ENCODE measurements at places on chromosomes 7 and 10. TPM values are rescaled to one million over a fixed set of nuclear protein-coding genes. Genes with fewer than 3 reads are reported as not detected.
A peak's percentile ranks its signal among the peaks of the same experiment; 100 is the strongest.

SPOCK2 gene
- 11.7 TPM for total RNA-seq

CALN1 gene
- not detected for total RNA-seq

KCNH2 gene
- total RNA-seq = 16.2 TPM

ELAPOR2 gene
- 28.1 TPM for total RNA-seq

DGKI gene
- total RNA-seq = not detected

SP8 gene
- not detected for total RNA-seq

ASZ1 gene
- not detected for total RNA-seq

MINDY4 gene
- total RNA-seq = 4.6 TPM

AKAP9 gene
- 262 TPM for total RNA-seq

TCAF2 gene
- total RNA-seq = 1.6 TPM

GRCh38 chr10:59805014-59805413, 51.8 kb upstream of the MRLN start:
- H3K27me3 ChIP-seq = no peaks in the 10 kb centered on the region
- DNase-seq = peak; percentile 67
- peaks cover 8% of the 10 kb centered on the region for H3K4me1 ChIP-seq
- no peak overlapping the region for H3K27ac ChIP-seq

DNA sequence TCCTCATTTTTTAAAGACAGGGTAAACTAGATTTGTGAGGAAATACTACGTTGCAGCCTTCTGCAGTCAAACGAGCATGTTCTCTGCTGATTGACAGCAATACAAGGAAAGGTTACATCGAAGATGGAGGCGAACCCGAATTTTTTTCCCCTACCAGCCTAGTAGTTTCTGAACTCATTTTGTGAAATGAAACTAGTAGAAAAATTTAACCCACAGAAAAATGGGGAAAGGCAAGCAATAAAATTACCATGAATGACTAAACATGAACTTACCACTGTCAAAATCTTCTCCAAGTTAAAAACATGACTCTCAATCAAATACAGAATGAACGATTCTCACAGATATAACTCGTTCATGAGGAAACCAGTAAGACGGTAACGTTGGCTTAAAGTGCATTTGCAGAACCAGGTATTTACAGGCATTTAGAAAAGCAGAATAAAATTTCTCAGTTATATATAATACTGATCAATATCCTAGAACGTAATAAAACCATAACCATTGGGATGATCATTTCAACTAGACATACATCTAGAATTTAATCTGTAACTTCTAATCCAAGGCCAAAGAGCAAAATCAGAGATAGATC, 73.9 kb downstream of the CELF2 start:
- DNase-seq = no peak
- H3K4me1 ChIP-seq = no peaks in the 10 kb centered on the region
- H3K27me3 ChIP-seq = no peaks in the 10 kb centered on the region
- no peak overlapping the region for H3K27ac ChIP-seq
- H3K4me3 ChIP-seq = no peak overlapping the region

DNA sequence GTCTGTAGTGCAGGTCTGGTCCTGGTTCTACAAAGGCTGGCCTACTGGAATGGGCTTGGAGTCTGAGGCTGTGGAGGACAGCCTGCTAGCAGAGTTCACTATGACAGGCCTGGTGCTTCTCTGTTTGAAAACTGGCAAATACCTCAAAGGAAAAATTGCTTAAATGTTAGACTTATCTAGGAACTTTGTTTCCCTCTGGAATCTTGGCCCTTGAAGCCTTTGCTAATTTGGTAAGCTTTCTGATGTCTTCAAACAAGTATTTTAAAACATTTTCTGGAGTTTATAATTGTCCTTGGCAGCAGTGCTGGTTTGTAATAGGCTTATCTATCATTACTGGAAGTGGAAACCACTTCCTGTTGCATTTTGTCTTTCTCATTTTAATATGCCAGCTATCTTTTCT, 139.7 kb downstream of the TMEM26 start:
- H3K4me3 ChIP-seq = no peak overlapping the region
- no peak for DNase-seq
- no peaks in the 10 kb centered on the region for H3K27me3 ChIP-seq
- no peak overlapping the region for H3K27ac ChIP-seq
- no peaks in the 10 kb centered on the region for H3K36me3 ChIP-seq

GRCh38 chr10:49242604-49243003, 54.4 kb upstream of the TMEM273 start:
- no peaks in the 10 kb centered on the region for H3K27me3 ChIP-seq
- no peak overlapping the region for H3K27ac ChIP-seq
- DNase-seq = no peak
- no peaks in the 10 kb centered on the region for H3K36me3 ChIP-seq
- no peak overlapping the region for H3K4me3 ChIP-seq

DNA sequence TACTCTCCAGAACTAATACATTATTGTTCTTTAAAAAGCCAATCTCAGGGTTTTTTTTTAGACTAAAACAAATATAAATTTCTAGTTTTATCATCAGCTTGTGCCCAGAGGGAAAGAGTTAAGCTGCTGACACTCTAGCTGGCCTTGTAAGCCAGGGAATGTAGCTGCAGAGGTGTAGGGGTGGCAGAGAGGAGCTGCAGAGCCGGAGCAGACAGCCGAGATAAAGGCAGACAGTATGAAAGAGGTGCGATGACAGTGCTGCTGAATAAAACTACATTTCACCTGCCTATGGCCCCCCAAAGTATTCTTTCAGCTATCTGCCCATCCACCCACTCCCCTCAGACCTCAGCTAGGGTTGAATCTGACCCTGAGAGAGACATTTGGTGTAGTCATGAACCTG, 653.7 kb upstream of the ZWINT start:
- H3K4me3 ChIP-seq = no peak overlapping the region
- DNase-seq = no peak
- H3K27me3 ChIP-seq = no peaks in the 10 kb centered on the region
- H3K4me1 ChIP-seq = no peaks in the 10 kb centered on the region

- H3K36me3 ChIP-seq = no peaks in the 10 kb centered on the region
- H3K4me1 ChIP-seq = peaks cover 7% of the 10 kb centered on the region
- H3K4me3 ChIP-seq = no peak overlapping the region
- no peaks in the 10 kb centered on the region for H3K27me3 ChIP-seq
- no peak overlapping the region for H3K27ac ChIP-seq
These were observed 269.2 kb downstream of the C7orf25 start for GRCh38 chr7:42642699-42643098.

DNA sequence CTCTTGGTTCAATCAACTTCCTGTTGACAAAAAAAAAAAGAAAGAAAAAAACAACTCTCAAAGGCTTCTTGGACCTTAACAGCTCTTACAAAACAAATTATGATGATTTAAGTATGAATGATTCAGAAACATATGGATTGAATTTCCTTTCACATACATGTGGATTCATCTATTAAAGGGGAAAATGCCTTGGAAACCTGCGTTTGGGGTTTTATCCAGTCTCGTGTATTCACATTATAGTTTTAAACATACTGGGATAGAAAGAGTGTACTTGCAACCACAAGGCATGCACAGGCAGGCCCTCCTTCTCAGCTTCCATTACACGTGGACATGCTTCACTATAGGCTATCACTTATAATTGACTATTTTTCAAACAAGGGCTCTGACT, 286.7 kb downstream of the INHBA start:
- H3K4me1 ChIP-seq = no peaks in the 10 kb centered on the region
- DNase-seq = no peak
- H3K27ac ChIP-seq = no peak overlapping the region
- H3K36me3 ChIP-seq = no peaks in the 10 kb centered on the region
- H3K27me3 ChIP-seq = no peaks in the 10 kb centered on the region
- no peak overlapping the region for H3K4me3 ChIP-seq

DNA sequence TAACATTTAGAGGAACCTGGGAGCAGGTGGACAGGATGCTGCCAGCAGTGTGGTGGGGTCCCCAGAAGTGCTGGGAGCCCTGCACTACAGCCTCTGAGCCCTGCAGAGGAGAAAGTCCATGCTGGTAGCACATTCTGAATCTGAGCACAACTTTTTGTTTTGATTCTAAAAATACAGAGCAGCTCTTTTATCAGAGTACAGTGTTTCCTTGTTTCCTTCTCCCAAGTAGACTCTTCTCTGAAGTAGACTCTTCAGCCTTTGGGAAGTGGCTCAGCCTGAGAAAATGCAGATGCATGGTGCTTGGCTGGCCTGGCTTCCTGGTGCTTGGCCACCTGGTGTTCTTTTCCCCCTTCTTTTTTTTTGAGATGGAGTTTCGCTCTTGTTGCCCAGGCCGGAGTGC, 9.1 kb downstream of the ADCY1 start:
- H3K27me3 ChIP-seq = peaks cover 5% of the 10 kb centered on the region
- no peak for DNase-seq
- no peaks in the 10 kb centered on the region for H3K4me1 ChIP-seq
- H3K4me3 ChIP-seq = no peak overlapping the region
- no peaks in the 10 kb centered on the region for H3K36me3 ChIP-seq
- no peak overlapping the region for H3K27ac ChIP-seq

DNA sequence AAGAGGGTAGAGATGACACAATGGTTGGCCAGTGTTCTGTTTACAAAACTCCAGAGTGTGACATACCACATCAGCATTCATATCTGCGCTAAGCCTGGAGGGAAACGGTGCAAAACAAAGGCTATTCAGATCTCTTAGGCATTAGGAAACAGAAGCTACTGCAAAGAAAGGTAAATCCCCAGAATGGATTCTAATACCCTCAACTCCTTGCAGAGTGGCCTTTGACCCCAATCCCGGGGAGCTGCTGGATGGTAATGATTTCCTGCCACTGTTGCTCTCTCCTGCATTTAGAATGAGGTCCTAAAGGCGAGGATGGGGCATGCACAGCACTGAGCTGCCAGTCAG, 65.2 kb downstream of the AOAH start:
- H3K4me1 ChIP-seq = peaks cover 4% of the 10 kb centered on the region
- no peak overlapping the region for H3K4me3 ChIP-seq
- H3K27ac ChIP-seq = peak overlapping the region; percentile 84
- H3K27me3 ChIP-seq = no peaks in the 10 kb centered on the region
- DNase-seq = no peak

DNA sequence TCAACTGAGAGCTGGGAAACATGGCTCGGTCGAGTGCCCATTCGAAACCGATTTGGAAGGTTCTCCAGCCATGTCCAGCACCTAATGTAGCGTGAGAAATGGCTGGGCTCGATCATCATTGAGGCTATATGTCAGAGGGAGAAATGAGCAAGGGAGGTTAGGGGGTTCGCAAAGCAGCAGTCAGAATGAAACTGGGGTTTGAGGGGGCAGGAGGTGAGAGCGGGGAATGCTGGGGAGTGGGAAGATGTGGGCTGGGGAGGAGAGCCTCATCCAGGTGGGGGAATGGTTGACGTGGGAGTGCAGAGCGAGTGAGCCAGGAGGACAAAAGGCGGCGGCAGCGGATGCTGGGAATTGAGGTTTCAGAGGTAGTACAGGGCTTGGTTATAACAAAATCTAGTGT, 34.8 kb upstream of the GALNTL5 start:
- no peaks in the 10 kb centered on the region for H3K36me3 ChIP-seq
- H3K4me3 ChIP-seq = no peak overlapping the region

DNA sequence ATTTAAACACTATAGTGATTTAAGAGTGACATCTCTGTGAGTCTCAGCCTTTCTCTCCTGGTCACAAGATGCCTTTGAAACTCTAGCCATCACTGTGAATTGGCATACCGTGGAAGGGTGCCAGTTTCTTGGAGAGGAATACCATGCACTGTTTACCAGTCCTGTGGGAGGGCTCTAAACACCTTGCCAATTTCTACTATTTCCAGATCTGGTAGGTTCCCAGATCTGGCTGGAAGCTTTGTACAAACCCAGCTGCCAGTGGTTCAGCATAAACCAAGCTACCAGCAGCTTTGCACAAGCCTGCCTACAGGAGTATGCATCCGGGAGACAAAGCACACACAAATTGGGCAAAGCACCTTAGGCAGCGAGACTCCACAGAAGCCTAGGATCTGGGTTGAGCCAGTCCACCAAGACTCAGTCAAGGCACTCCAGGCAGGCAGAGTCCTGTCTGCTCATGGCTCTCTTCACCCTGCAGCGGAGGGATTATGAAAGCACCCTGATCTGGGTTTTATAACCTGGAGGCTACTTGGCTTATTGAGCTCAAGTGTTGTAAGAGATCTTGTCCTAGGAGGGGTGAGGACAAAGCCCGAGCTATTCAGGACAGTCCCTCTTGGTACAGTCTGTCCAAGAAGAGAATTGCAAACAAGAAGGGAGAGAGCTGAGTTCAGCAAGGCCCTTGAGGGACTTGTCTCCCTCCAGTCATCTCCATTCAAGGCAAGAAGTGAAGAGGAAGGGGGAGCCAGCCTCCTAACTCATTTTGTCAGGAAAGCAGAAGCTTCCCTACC, 23.6 kb downstream of the MCM10 start:
- H3K27ac ChIP-seq = no peak overlapping the region
- no peaks in the 10 kb centered on the region for H3K4me1 ChIP-seq
- no peaks in the 10 kb centered on the region for H3K27me3 ChIP-seq

DNA sequence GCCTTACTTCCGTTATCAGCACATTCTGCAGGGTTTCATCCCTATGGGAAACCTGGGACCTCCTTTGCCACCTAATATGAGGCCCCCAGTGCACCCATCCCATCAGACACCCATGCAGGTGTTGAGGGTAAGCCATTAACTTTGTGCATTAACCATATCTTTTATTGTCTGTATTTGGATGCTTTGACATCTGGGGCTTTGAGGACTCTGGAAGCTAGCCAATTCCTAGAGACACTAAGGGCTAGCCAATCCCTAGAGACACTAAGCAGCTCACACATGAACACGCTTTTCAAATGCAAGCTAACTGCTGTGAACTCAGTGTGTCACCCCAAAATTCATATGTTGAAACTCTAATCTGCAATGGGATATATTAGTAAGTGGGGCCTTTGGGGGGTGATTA, 272.5 kb upstream of the COBL start:
- H3K27ac ChIP-seq = no peak overlapping the region
- H3K4me1 ChIP-seq = no peaks in the 10 kb centered on the region
- no peaks in the 10 kb centered on the region for H3K36me3 ChIP-seq
- H3K4me3 ChIP-seq = no peak overlapping the region
- H3K27me3 ChIP-seq = no peaks in the 10 kb centered on the region

GRCh38 chr10:62175251-62175650, 93.4 kb downstream of the RTKN2 start:
- no peak overlapping the region for H3K4me3 ChIP-seq
- DNase-seq = no peak
- H3K27ac ChIP-seq = no peak overlapping the region
- no peaks in the 10 kb centered on the region for H3K4me1 ChIP-seq
- no peaks in the 10 kb centered on the region for H3K27me3 ChIP-seq

GRCh38 chr7:25726170-25726780, 425.7 kb upstream of the NFE2L3 start:
- no peak for DNase-seq
- H3K27ac ChIP-seq = no peak overlapping the region
- no peaks in the 10 kb centered on the region for H3K36me3 ChIP-seq
- H3K4me3 ChIP-seq = no peak overlapping the region
- H3K4me1 ChIP-seq = peaks cover 3% of the 10 kb centered on the region

- H3K36me3 ChIP-seq = no peaks in the 10 kb centered on the region
- no peaks in the 10 kb centered on the region for H3K4me1 ChIP-seq
- no peak overlapping the region for H3K4me3 ChIP-seq
- DNase-seq = no peak
These were observed 1.5 kb downstream of the LIPK start for GRCh38 chr10:88707429-88708155.

Data from transverse colon (tissue), 4 donors.